ENCODE measurements at places on chromosomes 11 and 22. TPM values are rescaled to one million over a fixed set of nuclear protein-coding genes. Genes with fewer than 3 reads are reported as not detected.

The WNT7B gene
- total RNA-seq, result not detected

The FAM180B gene
- not detected for total RNA-seq

DNA sequence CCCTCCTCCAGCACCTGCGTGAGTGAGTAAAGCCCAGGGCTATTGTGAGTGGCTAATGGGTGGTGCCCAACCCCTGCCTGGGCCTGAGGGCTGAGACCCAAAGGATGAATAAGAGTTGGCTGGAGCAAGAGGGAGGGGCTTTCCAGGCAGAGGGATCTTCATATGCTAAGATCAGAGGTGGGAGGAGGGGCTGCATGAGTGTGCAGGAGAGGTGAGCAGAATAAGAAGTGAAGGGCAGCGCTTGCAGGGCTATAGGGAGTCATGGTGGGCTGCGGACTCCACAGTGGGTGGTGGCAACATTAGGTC, 3.9 kb downstream of the EMID1 start:
- no peak for DNase-seq

DNA sequence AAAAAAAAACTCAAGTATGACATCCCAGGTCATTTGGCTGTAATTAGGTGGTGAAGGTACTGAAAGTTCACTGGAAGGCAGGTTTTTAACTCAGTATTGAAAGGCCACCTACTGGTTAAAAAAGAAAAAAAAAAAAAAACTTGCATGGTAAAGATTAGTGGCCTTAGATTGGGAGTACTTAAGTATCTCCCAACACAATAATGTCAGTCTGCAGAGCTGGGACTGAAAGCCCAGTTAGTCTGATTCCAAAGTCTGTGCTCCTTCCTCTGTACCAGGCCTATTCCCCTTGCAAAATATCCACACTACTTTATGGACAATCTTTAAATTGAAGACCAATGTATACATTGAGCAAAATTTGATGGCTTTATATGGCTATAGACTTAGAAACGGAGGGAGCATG, 85.5 kb downstream of the NOX4 start:
- DNase-seq, result no peak

The CBLIF gene
- total RNA-seq, result not detected

GRCh38 chr11:118200901-118201680, 23.7 kb downstream of the JAML start:
- no peak for DNase-seq

The LRRC4C gene
- total RNA-seq, result 0.25 TPM

The ANO3 gene
- total RNA-seq, result 0.98 TPM

- no peak for DNase-seq
These were observed 86.5 kb upstream of the MYO18B start for GRCh38 chr22:25655371-25655935.

DNA sequence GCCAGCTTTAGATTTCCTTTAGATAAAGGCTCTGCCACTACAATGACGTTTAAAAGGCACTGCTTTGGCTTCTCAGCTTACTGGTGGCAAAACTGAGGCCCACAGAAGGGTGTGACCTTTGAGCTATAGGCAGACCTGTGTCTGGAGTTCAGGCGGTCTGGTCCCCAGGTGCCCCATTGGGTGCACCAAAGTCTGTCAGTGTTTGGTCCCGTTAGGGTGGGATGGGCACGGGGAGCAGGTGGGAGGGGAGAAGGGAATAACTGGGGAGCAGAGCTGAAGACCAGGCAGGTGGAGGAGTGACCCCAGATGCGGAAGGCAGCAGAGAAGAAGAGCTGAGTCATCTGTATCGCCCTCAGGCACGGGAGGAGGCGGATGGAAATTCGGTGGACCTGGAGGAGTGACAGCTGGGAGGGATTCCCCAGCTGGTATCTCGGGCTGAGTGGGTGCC, 45.3 kb upstream of the GCAT start:
- no peak for DNase-seq

The APOBEC3C gene
- 3.8 TPM for total RNA-seq

DNA sequence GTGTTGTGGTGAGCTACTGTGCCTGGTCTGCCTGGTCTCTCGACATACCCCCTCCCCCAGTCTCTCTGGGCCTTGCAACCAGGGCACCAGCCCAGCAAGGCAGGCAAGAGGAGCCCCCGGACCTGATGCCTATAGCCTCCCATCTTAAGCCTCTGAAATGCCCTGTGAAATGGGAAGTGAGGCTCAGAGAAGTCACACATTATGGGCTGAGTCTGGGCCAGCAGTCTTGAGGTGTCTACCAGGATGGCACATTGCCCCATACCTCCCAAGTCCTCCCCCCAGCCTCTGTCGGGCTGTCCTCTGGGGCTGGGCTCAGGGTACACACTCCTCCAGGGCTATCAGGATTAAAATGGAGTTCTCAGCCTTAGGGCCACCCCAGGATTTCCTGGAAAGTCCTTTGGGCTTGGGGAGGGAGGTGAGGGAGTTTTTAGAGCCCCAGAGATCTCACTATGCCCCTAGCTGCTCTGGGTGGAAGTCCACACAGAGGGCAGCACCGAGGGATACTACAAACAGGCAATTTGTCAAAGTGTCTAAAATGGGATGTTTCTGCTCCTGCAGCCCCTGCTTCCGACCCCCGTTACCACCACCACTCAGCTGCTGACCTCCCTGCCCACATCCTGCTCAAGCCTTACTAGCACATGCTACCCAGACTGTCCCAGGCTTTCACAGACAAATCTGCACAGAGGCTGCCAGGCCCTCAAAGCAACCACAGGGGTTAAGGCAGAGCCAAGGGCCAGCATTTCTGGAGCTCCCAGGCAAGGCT, 3.1 kb upstream of the SH3BP1 start:
- DNase-seq, result no peak

DNA sequence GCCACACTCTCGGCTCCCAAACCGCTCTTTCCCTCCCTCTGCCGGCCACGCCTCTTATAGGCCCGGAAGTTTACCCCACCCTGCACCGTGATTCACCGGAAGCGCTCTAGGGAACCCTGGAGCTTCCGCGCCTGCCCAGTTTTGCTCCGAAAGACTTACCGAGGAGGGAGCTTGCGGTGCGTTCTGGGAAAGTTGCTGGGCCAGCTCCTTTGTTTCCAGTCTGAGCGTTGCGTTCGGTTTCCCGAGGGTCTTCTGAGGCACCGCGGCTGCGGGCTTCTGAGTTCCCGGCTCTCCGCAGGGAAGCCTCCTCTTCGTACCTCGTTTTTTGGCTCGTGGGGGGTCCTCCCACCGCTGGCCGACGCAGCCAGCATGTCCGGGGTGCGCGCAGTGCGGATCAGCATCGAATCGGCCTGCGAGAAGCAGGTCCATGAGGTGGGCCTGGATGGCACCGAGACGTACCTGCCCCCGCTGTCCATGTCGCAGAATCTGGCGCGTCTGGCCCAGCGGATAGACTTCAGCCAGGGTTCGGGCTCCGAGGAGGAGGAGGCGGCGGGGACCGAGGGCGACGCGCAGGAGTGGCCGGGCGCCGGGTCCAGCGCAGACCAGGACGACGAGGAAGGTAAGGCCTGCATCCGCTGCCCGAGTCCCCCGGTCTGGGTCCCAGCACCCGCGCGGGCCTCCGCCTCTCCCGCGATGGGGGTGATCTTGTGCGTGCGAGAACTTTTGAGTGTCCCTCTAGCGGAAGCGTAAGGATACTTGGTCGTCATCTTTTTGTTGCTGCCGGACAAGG, at the start of gene MED17:
TSS of gene MED17 (plus strand) at position 138 of the 790 bp plus-strand sequence. CDS start at position 370, 232 bp downstream.
- DNase-seq, result peak; percentile 95

The GGT5 gene
- 34.7 TPM for total RNA-seq

Data from right lobe of liver (tissue), 6 donors.